ENCODE measurements at places on chromosomes 5 and 9.

GRCh38 chr5:74296685-74297408, 343.7 kb downstream of the ENC1 start:
- DNase-seq, result no peak

DNA sequence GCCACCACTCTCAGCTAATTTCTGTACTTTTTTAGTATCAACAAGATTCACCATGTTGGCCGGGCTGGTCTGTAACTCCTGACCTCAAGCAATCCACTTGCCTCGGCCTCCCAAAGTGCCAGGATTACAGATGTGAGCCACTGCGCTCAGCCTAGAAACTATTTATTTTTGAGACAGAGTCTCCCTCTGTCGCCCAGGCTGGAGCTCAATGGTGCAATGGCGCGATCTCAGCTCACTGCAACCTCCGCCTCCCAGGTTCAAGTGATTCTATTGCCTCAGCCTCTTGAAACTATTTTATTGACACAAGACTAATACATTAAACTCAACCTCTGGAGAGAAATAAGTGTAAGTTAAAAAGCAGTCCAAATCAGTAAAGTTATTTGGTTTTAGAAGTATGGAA, 34.0 kb downstream of the IL6ST start:
- no peak for DNase-seq

DNA sequence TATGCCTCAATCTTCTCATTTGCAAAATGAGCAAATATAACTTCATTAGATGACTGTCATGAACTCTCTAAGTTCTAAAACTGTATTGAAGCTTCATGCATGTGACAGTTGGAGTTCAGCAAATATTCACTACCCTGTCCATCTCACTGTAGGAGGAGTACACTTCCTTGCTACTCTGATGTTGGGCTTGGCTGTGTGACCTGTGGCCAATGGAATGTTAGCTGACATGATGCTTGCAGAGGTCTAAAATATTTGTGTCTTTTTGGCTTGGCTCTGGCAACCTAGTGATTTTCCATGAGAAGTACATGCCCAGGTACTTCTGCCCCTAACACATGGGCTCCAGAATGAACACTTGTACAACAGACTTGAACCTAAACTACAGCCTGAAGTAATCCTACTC, 203.1 kb upstream of the ANKH start:
- no peak for DNase-seq

DNA sequence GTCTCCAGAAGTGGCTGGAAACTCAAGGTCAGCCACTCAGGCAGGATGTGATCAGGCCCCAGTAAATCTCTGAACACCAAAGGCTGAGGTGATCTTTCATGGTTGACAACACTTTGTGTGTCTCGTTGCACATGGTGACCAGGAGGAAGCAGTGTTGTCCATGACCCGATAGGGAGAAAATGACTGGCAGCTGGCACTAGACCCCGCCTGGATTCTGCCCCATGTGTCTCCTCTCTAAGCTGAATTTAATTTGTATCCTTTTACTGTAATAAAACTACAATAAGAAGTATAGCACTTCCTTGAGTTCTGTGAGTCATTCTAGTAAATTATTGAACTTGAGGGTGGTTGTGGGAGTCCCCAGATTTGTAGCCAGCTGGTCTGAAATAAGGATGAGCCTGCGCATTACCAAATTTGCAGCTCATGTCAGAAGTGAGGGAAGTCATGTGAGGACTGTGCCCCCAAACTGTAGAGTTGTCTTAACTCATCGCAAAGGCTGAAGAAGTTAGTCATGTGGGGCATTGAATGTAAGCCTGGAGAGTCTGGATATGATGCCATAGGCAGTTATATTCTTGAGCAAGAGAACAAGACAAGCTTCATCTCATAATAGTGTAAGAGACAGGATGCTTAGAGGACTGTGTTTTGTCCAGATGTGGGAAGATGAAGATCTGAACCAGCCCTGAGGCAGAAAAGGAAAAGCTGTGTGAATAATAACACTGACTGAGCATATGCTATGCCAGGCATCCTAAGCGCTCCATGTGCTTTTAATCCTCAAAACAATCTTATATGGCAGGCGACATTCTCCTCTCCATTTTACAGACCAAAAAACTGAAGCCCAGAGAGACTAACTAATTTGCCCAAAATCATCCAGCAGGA, 55.9 kb downstream of the TMEM215 start:
- DNase-seq, result no peak

DNA sequence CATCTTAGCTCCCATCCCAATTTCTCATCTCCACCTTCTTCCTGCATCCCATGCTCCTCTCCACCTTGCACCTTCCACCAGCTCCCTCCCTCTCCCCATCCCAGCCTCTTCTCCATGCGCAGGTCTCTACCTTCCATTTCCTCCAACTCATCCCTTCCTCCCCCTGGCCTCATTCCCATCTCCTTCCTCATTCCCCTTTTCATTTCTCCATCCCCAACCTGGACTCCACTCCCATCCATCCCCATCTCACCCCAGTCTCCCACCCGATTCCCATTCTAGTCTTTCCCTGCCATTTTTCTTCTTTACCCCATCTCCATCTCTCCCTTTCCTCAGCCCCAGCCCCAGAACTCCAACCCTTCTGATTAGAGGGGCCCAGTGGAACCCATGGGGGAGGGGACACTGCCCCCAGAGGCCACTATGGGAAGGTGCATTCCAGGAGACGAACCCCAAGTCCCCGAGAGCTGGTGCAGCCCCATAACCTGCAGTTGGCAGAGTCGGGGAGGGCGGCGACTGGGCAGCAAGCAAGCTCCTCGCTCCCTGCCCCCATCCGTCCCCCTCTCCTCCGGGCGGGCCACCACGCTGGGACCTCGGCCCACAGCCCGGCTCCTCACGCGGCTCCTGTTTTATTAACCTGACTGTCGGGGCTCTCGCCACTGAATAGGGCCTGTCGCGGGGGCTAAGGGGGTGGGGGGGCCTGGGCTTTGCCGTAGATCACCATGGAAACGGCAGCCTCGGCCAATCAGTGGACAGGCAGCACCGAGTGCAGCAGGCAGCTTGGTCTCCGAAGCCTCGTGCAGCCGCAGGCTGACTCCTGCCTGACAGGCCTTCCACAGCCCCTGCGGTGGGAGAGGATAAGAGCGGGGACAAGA, 66.7 kb downstream of the PCDH1 start:
- peak; percentile 9 for DNase-seq

- no peak for DNase-seq
Measured at GRCh38 chr9:21856301-21857094, 54.1 kb downstream of the MTAP start.

- DNase-seq, result no peak
Measured at GRCh38 chr5:67680099-67680498, 483.5 kb upstream of the CD180 start.

DNA sequence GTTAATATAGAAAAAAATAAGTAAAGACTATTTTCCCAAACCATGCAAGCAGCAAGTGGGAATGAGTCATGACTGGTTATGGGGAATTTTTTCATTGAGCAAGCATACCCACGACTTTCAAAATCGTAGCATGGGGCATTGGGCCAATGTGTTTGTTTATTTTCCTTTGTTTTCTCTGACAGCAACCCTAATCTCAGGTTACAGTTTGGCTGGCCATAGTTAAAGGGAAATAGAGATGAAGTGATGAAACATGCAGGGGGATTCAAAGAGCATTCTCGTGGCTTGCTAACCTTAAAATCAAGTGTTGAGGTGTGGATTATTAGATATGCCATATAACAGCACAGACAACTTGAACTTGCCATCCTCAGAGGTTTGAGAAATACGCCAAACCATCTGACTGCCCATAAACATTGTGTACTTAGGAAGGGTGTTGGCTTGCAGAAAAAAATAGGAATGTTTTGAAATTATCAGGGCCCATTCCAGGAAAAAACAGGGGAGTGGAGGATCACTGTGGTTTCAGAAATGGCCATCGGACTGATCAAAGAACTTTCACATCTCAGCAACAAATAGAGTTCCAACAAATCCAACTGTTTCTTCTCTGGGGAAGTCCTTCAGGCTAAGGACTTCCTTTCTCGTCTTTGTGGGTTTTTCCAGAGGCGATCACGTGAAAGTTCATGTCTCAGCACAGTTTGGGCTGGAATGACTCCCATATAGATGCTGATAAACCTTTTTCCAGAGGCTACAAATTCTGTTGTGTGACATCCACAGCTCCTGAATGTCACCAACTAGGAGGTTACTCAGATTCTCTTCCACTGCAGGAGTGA, 259.1 kb downstream of the SYK start:
- DNase-seq, result no peak

DNA sequence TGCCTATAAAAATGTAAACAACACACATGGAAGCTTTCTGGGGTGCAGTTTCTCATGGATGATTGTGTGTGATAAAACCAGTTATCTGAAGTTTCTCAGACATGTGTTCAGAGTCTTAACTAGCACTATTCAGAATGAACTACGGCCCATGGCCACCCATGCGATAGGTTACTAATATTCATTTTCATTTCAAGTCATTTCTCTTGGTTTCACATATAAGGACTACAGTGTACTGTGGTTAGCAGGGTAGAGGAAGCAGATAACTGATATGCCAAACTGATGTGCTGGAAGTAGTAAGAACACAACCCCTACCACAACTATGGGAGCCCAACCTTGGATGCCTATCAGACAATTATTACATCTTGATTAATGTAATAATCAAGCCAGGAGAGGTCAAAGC, 372.1 kb downstream of the DTWD2 start:
- no peak for DNase-seq

GRCh38 chr5:67695369-67695768, 498.8 kb upstream of the CD180 start:
- DNase-seq, result no peak

GRCh38 chr5:77774981-77775789, 954 bp downstream of the TBCA start:
- DNase-seq, result no peak

DNA sequence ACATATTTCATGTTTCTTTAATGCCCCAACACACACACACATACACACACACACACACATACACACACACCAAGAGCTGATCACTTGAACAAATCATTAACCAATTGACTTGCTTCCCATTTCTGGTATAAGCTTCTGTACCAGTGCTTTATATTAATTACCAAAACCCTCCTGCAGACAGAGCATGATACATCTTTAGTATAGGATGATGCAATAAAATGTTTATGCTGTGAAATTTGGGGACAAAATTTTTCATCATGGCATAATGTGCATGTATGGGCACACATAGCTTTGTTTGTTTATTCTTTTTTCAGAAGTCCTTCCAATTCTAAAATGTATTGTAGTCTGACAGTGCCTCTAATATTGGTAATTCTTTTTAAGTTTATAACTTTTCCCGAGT, 34.5 kb downstream of the SLC1A3 start:
- DNase-seq, result no peak

DNA sequence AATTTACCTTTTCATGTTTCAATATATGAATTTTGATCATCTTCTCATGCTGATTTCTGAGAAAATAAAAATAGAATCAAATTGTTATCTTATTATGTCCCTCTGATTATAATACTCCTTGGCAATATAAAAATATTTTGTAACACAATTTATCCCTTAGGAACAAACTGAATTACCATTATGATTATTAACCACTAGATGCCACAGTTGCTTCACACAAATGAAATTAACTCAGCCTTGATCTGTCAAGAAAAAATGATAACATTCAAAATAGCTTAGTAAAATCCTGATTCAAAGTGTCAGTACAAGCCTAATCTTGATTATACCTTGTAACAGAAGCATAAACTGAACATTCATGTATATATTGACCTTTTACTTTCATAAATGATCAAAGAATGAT, 4.8 kb upstream of the CHSY3 start:
- DNase-seq, result no peak

- DNase-seq, result no peak
Measured at GRCh38 chr9:129406278-129407225, 214.3 kb downstream of the C9orf50 start.
